NCI-H2081 treated with DMSO at 0.1 percent for 48 hours (cell line): ENCODE measurements at places on chromosomes 5 and 9.
A peak's percentile ranks its signal among the peaks of the same experiment; 100 is the strongest.

GRCh38 chr5:94021246-94021645 is 279.8 kb upstream of the POU5F2 start:
- no peak for DNase-seq

DNA sequence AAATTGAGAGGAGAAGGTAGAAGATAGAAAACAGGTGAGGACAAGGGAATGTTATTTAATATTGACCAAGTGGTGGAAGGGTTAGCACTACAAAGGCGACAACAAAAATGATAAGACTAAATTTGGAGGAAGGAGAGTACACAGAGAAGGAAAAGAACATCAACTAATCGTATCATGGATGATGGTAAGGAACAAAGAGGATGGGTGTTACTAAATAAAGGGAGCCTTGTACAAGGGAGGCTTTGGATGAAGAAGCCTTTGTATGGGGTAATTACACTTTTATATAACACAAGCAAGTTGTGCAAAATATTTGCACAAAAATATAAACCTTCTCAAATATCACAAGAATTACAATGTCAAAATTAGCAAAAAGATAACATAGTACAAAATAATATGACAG is 125.7 kb downstream of the ZNF608 start:
- no peak for DNase-seq

DNA sequence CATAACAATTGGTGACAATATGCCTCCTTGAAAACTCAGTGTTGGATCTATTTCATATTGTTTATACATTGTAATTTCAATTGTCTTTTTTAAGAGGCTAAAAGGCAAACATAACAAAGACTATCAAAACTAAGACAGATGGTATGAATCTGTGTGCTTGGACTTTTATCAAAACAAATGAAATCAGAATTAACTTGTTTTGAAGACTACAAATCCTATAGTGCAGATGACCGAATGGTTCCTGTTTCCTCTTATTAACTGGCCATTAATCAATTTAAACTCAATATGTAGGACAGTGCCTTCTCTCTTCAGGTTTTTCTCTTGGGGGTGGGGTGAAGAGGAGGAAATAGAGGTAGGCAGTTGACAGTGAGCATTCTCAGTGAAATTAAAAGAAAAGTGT is 366.9 kb upstream of the GRAMD2B start:
- DNase-seq = no peak

DNA sequence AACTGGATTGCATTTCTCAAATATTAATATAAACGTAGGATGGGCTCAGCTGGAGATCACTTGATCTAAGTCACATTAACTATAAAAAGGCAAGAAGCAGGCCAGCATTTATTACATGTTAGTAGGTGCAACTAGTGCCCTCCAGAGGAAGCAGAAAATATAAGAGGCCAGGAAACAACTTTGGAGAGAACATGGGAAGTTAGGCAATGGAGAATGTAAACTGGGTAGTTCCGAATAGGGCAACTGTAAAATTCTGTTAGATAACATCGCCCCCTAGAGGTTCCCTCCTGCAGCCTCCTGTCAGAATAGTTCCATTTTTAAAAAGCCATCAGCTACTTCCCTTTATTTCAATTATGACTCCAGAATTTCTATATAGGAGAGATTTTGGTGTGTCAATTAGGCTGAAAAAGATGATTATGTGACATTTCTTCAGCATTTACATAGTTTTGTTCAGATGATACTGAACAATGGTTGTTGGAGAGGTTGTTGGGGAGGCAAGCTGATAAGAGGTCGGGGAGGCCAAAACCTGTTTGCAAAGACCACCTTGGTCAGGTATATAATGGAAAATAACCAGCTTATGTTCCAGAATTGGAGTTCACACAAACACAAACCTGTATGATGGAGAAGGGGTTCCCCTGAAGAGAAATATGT is 22.4 kb downstream of the CCL28 start:
- peak; percentile 88 for DNase-seq

GRCh38 chr5:174453690-174454089 is 270.7 kb upstream of the MSX2 start:
- DNase-seq = no peak

- no peak for DNase-seq
Measured at GRCh38 chr5:53924392-53924791, 364.0 kb downstream of the NDUFS4 start.
